ENCODE measurements at places on chromosomes 6 and 20. TPM values are rescaled to one million over a fixed set of nuclear protein-coding genes. Genes with fewer than 3 reads are reported as not detected.

The TP53TG5 gene
- not detected for total RNA-seq

GRCh38 chr20:51700809-51701285, 67.3 kb downstream of the ATP9A start:
- DNase-seq: no peak

DNA sequence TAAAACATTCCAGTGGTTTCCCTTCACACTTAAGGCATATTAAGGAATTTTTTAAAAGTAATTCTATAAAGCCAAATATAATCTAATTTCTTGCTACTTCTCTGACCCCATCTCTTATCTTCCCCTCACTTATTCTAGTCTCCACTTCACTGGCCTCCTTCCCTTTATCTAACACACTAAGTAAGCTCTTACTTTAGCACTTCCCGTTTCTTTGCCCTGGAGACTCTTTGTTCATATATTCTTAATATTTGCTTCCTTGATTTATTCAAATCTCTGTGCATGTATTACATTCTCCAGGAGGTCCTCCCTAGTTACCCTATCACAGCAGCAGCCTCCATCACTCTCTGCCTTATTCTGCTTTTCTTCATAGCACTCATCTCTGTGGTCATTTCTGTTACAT, 20.3 kb downstream of the GTPBP2 start:
- DNase-seq: peak; percentile 31

DNA sequence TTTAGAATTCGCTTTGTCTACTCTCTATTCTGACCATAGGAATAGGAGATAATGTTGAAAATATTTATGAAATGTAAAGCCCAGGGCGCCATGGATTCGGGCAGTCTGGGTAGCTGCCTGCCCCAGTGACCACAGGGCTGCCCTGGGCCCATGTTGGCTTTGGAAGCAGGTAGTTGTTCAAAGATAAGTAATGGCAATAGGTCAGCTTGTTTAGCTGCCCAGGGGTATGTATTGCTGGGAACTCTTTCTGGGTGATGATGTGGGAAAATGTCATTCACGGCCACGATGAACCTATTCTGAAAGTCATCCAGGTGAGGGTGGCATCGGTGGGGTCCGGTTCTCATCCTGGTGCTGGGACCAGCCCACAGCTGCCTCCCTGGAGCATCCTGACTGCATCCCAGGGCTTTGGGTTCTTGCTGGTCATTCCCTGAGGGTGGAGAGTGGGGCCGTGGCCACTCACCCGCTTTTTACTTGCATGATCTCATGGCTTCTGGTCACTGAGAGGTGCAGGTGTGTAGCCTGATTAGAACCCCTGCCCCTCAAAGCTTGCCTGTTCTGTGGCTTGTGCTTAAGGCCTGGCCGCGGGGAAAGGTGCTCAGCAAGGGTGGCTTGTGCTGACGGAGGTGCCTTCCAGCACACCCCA, 102.8 kb downstream of the ERMARD start:
- DNase-seq: no peak
